ENCODE measurements at places on chromosomes 16 and 17.

DNA sequence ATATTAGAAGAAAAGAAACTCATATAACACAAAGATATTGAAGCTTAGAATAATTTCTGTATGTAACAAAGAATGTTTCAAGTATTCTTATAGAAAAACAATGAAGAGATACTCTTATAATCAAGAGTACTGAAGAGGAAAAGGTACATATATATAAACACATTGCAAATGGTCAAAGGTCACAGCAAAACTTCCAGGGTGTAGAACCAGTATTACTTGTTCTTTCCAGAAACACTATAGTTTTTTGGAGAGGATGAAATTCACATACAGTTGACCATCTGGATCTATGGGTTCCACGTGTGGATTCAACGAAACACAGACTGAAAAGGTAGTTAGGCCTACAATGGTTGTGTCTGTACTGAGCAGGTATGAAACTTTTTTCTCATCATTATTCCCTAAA lies 22.6 kb downstream of the PRPSAP1 start:
- no peak for DNase-seq

DNA sequence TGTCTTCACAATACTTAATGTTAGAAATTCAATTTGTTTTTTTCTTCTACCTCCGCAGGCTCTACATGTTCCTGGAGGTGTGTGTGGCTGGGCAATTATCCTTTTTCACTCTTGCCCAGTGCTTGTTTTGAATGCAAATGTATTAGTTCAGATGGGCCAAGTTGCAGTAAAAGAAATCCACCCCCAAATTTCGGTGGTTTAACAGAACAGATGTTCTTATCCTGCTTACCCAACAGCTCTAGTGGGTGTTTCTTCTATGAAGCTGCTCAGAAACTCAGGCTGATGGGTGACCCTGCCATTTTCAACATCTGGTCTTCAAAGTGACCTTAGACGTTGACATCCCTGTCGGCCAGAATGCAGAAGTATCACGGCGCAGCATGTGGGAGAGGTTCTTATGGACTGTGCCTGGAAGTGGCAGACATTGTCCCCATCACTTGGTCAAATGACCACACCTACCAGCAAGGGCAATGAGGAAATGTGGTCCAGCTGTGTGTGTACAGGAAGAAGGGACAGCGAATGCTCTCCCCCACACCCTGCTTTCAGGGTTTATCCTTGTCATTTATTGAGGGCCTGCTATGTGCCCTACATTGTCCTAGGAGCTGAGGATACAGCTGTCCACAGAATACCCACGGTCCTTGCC lies 157.3 kb downstream of the CDH13 start:
- DNase-seq, result no peak

DNA sequence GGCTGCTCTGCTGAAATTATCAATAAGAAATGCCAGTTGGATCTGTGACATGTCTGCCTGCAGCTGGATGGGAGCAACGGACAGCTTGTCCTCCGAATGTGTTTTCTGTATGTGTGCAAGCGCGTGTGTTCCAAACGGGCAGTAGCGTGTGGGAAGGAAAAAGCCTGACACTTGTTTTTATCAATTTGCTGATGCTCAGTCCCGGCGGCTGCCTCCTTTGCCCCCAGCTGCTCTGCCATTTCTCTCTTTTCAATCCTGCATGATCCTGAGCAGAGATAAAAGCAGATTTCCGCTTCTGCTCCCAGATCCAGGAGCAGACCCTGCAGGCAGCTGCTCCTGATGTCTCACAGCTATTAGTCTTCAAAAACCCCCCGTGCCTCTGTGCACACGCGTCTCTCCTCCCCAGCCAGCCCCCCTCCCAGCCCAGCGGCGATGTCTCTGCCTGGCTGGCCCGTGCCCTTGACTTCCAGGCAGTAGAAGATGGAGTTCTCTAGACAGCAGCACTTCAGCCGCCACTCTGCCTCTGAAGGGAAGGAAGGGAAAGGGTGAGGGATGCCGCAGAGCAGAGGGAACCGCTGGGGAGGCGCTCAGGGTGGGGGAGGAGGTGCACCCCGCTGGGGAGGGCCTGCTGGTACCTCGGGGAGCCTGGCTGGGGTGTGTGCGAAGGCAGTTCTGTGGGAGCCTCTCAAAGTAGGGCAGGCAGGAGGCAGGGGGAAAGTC lies 4.1 kb downstream of the PRCD start:
- no peak for DNase-seq

DNA sequence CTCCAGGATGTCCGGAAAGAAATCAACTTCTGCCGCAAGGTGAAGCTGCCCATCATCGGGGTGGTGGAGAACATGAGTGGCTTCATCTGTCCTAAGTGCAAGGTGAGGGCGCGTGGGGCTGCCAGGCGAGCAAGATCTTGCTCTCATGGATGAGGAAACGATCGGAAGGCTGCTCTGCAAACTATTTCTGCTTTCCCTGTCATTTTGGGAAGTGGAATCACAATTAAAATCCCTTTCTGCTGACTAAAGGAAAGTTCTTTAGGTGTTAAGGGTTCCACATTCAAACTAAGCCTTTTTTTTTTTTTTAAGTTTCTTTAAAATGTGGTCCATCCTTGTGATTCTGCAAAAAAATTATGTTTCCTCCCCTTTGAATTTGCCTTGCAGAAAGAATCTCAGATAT lies 17.7 kb downstream of the NUBP1 start:
- no peak for DNase-seq

DNA sequence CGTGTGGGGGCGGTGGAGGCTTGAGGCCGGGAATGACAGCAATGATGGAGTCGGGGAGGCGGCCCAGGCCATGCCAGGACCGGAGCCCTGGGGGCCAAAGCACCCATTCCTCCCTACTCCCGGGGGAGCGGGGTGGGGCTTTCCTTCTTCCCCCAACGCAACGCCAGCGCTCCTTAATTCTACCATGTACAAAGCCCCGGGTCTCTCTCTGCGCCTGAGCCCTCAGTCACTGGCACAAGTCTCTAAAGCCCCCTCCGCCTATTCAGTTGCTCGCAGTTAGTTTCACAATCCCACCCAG lies 245 bp upstream of the RNF227 start:
- DNase-seq, result no peak

- no peak for DNase-seq
Measured at GRCh38 chr16:8500351-8500750, 90.0 kb downstream of the TMEM114 start.

GRCh38 chr16:12146966-12147365 lies 170.4 kb downstream of the SNX29 start:
- no peak for DNase-seq

- DNase-seq, result no peak
Measured at GRCh38 chr17:79936641-79937381, 97.6 kb upstream of the CBX4 start.

DNA sequence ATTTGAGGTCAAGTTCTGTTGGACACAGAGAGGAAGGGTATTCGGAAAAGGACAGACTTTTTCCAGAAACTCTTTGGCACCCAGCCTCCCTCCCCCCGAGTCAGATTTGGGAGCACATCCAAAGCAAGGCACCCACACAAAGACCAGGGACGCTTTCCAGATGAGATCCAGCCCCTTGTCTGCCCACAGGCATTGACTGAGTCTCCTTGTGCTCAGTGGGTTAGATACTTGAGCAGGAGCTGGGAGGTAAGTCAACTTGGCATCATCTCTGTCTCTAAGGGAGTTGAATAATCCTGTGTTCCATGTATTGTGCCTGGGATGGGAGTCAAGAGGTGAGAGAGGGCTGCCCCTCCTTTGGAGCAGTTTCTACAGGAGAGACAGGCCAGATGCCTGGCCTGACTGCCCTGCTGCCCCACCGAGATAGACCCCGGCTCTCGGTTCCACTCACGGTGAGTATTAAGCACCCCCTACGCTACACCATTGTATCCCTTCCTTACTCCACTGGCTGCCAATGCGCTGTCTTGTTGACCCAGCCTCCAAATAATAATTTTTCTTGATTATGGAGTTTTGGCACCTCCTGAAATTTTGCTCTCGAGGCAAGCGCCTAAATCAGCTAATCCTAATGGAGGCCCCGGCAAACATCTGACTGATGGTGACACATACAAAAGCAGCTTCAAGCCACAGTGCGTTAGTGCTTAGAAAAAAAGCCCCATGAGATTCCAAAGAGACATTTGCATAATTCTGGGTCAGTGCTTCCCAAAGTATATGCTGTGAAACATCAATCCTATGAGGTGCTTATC lies 29.6 kb upstream of the MAP3K14 start:
- DNase-seq, result no peak

DNA sequence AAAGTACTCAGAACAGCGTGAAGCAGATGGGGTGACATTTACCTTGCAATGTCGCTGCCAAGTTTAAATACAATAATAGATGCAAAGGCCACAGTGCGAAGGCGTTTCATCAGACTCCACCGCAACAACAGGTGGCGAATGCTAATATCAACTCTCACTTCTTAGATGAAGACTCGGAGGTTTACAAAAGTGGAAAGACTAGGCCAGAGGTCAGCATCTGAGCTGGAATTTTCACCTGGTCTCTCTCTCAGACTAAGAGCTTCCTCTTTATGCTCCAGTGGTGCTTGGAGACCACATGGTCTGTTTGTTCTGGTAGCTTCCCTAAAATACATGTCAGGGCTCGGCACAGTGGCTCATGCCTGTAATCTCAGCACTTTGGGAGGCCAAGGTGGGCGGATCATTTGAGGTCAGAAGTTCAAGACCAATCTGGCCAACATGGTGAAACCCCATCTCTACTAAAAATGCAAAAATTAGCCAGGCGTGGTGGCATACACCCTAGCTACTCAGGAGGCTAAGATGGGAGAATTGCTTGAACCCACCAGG lies 169.1 kb downstream of the XYLT1 start:
- peak; percentile 98 for DNase-seq

Data from GM12864 (cell line).